ENCODE measurements at places on chromosomes 5 and 9.

GRCh38 chr9:29150606-29151005, 1577.3 kb upstream of the C9orf72 start:
- DNase-seq, result no peak

DNA sequence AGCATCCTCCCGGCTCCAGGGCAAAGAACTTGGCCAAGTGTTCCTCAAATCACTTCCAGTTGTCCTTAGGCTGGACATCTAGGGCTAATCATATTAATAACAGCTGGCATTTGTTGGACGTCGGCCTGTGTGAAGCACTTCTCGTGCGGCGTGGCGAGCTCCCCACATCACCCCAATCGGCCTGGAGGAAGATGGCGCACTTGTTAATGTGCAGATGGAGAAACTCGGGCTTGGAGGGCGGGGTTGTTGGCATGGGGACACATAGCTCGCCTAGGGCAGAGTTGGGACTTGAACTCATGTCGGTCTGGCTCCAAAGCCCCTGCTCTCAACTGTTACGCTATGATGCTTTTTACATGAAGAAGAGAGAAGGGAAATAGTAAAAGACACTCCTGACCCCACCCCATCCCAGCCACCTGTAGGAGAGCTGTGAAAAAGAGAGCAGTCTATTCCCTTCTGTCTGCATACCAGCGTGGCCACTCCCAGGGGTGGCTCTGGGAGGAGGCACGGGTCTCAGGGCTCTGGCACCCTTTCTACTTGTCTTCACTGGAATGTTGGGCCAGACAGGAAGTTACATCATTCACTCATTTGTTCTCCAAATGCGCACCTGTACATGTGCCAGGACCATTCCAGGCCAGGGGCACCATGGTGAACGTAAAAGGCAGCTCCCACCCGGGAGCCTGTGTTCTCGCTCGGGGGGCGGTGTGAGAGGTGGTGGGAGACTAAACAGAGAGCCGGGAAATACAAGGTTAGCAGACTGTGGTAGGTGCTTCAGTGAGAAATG, 12.8 kb upstream of the NUP214 start:
- no peak for DNase-seq

- no peak for DNase-seq
Observed at GRCh38 chr9:134290603-134291451, 35.4 kb upstream of the RXRA start.

DNA sequence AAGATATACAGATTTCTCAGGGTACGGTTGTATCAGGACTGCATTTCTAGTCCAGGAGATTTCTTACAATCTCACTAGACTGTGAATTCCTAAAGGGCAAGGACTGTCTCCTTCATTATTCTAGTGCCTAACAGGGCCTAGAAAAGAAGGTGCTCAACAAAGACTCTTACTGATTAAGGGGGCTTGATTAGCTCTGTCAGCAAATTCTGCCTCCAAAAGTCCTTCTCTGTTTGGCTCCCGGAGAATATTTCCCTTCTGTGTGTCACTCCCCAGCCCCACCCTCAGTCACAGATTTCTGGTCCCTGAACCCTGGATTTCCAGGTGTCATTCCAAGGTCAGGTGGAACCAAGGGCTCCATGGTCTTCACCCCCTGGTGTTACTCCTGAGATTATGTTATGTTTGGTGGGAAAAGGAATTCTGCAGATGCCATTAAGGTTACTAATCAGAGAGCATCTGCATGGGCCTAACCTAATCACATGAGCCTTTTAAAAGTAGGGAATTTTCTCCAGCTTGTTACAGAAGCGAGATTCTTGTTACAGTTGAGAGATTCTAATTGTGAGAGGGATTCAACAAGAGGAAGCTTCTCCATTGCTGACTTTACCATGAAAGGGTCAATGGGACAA, 167.7 kb upstream of the LHFPL2 start:
- no peak for DNase-seq

DNA sequence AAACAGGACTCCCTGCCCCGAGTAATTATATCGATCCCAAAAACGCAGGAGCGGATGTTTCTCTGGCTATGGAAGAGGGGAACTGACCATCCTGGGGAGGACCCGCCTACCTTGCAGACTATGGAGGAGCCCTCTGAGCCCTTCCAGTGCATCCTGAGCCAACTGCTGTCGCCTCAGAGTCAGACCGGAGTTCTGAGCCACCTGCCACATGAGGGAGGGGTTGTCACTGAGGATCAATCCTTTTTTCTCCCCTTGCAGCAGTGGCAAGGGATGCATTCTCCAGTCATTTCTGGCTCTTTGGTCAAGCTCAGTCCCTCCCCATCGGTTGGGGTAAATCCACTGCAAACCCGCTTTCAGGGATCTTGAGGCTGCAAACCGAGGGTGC, 709 bp downstream of the FANCG start:
- DNase-seq, result no peak

DNA sequence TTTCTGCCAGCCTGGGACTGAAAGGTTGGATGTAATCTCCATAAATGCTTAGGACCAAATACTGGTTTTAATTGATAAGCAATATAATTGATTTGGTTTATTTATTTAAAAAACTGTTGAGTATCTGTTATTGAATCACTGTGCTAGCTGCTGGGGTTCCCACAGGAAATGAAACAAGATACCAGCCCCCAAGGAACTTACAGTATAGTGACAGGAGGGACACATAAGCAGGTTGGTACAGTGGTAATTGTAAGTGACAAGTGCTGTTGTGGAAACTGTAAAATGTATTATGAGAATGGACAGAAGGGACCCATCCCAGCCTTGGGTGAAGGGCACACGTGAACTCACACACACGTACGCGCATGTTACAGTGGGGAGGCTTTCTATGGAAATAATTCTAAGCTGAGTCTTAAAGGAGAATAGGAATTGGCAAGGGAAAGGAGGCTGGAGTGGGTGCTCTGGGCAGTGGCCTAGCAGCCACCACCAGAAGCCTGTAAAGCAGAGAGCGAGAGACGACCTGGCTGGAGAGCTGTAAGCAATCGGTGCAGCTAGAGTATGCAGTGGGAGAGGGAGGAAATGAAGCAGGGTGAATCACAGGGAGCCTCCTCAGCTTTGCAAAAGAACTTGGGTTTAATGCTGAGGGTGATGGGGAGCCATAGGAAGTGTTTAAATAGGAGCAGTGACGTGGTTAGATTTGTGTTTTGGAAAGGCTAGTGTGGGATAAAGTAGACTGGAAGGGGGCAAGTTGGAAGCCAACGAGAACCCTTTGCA, 39.3 kb downstream of the GLRA1 start:
- no peak for DNase-seq

GRCh38 chr5:177469750-177470525, 3.5 kb downstream of the DBN1 start:
- DNase-seq, result no peak

DNA sequence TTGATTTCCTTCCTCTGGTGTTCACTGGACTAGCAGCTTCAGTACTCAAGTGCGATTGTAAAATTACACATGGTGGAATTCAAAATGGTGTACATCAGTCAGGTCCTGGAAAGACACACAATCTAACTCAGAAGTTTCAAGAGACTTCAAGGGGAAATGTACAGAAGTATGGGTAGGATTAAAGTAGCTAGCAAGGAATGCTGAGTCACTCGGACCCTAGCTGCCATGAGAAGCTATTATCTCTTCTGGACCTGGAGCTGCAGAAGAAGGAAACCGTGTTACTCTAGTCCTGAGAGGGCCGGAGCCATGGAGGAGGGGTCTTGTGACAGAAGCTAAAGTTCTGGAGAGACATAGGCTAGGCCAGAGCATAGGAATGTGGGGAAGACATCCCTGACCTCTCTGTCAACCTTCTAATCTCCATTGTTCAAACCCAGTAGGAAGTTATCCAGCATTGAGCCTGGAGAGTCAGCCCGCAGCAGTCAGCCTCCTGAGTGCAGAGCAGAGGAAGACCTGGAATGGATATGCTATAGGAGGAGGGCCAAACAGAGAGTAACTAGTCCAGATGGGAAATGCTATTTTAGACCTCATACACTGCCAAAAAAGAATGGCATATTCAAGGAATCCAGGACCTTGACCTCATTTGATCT, 84.3 kb downstream of the GHR start:
- no peak for DNase-seq

GRCh38 chr9:138063033-138063432, 185.5 kb downstream of the CACNA1B start:
- no peak for DNase-seq

GRCh38 chr5:122083535-122083934, 5.5 kb upstream of the LOX start:
- no peak for DNase-seq

DNA sequence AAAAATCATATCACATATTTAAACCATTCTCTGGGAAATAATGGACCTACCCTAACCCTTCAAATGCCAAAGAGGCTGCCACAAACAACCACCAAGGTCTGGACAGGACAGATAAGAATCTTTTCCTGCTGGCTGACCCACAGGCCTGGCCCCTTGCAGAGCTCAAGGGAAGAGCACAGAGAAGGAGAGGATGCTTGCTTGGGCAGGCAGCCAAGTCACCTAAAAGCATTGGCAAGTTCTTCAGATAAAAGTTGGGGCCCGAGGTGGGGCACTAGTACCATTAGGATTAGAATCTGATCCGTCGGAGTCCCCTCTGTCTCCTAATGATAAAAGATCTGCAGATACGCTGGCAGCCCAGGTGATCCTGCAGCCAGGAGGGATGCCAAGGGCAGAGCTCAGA, 176.6 kb downstream of the GABBR2 start:
- DNase-seq, result no peak

- DNase-seq, result no peak
Observed at GRCh38 chr5:161547406-161547737, 847 bp upstream of the GABRB2 start.

DNA sequence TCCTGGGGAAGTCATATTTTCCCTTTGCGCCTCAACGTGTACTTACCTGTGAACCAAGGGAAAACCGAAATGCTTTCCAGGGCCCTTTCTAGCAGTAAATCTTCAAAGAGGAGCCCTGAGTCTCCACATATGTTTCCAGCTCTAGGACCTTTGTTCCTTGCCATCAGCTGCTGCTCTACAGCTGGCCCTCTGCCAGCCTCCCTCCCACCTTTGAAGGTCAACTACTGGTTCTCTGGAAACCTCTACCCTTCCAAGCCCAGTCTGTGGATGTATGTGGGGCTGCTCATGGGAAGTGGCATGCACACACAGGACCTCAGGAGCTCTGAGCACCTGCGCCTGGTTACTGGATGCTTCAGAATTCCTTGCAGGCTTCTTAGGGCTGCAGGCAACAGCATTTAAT, 117.2 kb downstream of the PSD2 start:
- no peak for DNase-seq

All from stimulated activated CD8-positive, alpha-beta memory T cell treated with anti-CD3 and anti-CD28 coated beads, Interleukin-2, amount 100 ng/mL, for 1 hour (primary cell).